NCI-H2081 treated with DMSO at 0.1 percent for 48 hours (cell line): ENCODE measurements at places on chromosomes 13 and 19.

DNA sequence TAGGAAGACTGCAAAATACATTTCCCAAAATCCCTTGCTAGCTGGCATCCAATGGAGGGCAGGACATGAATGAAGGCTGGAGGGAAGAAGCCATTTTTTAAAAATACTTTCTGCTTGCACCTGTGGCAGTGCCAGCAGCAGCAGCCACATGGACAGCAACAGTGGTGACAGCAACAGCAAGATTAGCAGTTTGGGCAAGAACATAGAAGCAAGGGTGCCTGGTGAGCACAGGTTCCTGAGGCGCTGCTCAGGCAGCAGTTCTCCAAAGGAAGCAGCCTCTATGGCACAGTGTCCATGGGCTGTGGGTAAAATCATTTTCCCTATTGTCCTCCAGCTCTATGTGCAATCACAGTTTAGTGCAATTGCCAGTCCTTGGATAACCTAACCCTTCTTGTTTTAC, 1.3 kb upstream of the FAM216B start:
- no peak for DNase-seq

DNA sequence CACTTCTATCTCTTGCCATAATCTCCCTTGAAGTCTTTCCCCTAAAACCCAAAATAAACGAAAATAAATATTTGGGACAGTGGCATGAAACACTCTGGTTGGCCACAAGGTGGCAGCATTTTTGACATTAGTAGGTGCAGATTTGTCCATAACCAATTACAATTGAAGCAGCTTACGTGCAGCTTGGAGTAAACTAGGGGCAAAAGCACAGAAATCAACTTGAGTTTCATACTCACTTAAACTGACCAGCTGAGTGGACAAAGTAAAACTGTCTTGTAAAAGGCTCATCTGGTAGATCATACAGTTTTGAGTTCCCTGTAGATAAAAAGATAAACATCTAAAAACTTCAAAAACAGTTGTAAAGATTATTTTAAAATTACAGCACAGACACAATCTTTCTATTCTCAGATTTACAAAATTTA, 18.8 kb downstream of the PDCD5 start:
- no peak for DNase-seq

GRCh38 chr13:107250628-107251027, 682.7 kb upstream of the ARGLU1 start:
- no peak for DNase-seq

- no peak for DNase-seq
Measured at GRCh38 chr19:55549500-55550320, 4.4 kb upstream of the SBK3 start.

- DNase-seq: no peak
Measured at GRCh38 chr19:47854459-47854858, 4.6 kb upstream of the TPRX2 start.

DNA sequence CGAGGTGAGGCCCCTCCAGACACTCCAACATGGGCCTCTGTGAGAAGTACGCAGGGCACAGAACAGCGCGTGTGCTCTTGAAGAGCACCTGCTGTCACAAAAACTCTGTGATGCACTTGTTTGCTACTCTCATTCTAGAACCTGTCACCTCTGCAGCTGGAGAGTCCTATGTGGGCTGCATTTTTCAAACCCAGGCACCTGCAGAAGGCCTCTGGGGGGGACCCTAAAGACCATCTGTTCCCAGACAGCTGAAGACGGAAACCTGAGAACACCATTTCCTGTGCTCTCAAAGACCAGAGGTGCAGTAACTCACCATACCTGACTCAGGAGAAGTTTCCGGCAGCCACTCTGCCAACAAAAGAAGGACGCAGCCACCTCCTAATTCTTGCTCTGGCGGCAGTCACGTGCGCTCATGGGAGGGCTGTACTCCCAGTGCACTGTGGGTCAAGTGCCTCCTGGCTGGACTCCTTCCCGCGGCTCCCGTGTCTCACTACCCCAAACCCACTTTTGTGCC, 28.1 kb downstream of the RANBP3 start:
- no peak for DNase-seq

GRCh38 chr13:32746474-32746873, 160.2 kb downstream of the PDS5B start:
- no peak for DNase-seq

- no peak for DNase-seq
Measured at GRCh38 chr19:27729332-27729731, 1483.6 kb downstream of the UQCRFS1 start.

- DNase-seq: no peak
Measured at GRCh38 chr19:33430674-33431277, 57.3 kb downstream of the CEBPG start.

GRCh38 chr13:99666146-99666805, 165.0 kb downstream of the TM9SF2 start:
- no peak for DNase-seq

DNA sequence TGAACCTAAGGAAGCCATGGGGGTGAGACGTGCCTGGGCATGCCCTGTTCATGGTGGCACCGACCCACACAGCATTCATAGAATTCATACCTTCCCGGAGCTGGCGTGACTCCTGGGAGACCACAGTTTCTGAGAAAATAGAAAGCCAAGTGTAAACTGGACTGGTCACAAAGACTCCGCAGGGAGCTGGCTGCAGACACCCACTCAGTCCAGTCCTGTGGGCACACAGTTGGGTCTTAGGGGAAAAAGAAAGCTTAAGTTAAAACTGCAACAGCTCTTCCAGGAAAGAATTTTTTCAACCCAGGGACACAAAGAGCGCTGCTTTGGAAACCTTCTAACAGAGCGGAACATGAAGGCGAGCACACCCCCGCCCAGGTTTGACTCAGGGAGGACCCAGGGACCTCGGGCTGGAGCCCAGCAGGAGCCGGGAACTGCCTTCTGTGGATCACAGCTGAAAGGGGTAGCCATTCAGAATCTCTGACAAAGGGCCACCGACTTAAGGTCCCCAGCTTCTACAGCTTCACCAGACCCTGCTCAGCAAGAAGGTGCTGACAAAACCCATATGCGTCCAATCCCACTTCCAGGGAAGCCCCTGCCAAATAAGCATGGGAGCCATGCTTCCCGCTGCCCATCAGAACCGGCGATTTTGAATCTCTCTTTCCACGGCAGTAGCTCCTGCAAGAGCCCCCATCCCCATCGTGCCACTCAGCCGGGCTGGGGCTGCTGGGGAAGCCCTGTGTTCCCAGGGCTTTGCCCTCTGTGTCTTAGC, 183.7 kb downstream of the COL4A1 start:
- no peak for DNase-seq

- DNase-seq: no peak
Measured at GRCh38 chr13:40232311-40233040, 434.0 kb downstream of the FOXO1 start.

- no peak for DNase-seq
Measured at GRCh38 chr19:9498183-9498902, at the start of gene ZNF560. TSS of gene ZNF560 (minus strand) at chr19:9498616. CDS start at chr19:9475313, 23,303 bp downstream.

- no peak for DNase-seq
Measured at GRCh38 chr13:24203811-24204210, 43.3 kb downstream of the SPATA13 start.

- no peak for DNase-seq
Measured at GRCh38 chr19:23203841-23204344, 46.3 kb downstream of the ZNF724 start.

DNA sequence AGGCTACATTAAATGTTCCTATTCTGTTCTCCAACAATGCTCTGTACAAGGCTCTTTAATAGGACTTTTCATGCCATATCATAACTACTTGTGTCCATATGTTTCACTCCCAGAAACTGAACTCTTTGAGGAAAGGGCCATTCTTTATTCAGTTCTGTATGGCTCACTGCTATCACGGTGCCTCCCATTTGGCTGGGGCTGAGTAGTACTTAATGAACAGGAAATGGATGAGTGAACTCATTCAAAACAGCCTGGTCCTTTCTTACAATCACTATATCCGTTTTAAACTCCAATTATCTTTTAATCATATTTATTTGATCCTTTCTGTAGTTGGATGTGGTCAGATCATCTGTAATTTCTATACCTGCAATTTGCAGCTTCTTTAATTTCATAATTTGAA, 410.6 kb downstream of the TBC1D4 start:
- DNase-seq: peak; percentile 17

GRCh38 chr13:46321494-46322225, 65.4 kb downstream of the RUBCNL start:
- no peak for DNase-seq
